ENCODE measurements at places on chromosomes 7 and 10.

- DNase-seq: no peak
Measured at GRCh38 chr7:33610918-33611317, 294.4 kb upstream of the BMPER start.

- no peak for DNase-seq
Measured at GRCh38 chr10:125260260-125260659, 99.9 kb upstream of the CTBP2 start.

- no peak for DNase-seq
Measured at GRCh38 chr10:90530521-90530920, 327.3 kb downstream of the HTR7 start.

DNA sequence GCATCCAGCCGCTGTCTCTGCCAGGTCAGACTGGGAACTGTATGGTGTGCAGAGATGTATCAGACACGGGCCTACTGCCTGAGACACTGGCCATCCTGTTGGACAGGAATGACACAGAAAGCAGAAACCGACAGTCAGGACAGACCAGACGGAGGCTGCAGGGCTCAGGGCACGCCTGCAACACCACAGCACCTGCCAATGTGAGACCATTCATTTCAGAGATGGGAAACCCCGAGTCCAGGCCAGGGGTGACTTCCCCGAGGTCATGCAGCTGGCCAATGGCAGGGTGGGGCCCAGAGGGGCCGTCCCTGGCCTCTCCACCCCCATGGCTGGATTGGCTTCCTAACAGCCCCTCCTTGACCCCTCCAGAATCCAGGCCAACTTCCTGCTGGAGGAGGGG is 34.7 kb downstream of the GRID1 start:
- no peak for DNase-seq

DNA sequence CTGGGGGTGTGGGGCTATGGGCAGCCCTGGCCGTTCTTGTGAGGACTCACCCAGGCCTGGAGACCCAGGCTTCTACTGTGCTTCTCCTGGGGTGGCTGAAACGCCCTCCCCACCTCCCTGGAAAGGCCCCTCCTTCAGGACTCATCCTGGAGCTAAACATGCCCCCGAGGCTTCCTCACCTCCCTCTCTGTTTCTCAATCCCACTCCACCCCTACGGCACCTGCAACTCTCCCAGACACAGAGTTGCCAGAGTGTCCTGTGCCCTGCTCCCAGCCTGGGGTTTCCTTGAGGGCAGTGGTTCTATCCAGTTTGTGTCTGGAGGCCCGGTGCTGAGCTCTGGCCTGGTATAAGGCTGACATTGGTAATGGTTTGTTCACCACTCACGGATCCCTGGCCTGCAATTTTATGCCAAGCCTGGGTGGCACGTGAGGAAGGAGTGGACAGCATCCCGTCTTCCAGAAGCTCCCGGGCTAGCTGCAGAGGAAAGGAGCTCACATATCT is 68.0 kb downstream of the GRID1 start:
- no peak for DNase-seq

DNA sequence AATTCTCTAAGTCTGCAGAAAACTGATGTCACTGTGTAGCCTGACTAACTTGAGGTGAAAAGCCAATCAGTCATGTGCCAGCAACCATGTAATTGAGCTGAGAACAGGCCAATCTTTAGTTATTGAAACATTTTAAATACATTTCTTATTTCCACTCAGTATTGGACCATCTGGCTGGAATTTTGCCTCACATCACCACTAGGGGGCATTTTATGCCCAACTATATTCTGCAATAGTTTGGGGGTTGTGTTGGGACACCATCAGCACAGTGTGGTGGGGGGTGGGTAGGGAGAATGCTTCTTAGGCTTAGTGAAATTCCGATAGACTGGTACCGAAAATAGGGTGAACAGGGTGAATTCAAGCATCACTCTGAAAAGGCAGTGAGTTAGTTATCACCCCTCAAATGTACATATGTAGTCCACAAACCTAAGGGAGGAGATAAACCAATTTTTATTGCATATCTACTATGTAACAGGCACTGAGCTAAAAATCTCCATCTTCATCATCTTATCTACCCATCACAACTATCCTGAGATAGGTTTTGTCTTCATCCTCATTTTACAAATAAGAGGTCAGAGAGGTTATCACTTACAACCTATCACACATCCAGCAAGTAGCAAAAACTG is 17.8 kb downstream of the NPSR1 start:
- peak; percentile 60 for DNase-seq

GRCh38 chr7:26513948-26514347 is 222.3 kb downstream of the SNX10 start:
- DNase-seq: no peak

DNA sequence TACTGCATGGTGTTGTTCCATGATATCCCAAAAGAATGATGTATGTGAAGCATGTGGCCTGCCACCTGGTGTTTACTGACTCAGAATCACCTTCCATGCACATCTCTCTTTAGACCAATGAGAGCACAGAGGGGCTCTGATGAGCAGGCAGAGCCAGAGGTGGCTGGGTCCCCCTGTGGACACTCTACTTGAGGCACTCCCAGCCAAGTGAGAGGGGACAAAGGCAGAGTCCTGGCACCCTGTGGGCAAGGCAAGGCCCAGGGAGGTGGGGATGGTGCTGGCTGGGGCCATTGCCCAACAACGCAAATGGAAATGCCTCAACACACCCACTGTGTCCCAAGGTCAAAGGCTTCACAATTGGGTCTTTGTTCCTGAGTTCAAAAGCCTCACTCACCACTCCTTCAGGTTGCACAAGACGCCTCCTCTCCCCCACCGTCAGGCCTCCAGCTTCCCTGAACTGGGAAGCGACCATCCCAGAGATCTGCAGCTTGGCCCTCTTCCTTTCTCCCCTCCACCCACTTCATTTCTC is 164.6 kb downstream of the NEURL1 start:
- DNase-seq: no peak

DNA sequence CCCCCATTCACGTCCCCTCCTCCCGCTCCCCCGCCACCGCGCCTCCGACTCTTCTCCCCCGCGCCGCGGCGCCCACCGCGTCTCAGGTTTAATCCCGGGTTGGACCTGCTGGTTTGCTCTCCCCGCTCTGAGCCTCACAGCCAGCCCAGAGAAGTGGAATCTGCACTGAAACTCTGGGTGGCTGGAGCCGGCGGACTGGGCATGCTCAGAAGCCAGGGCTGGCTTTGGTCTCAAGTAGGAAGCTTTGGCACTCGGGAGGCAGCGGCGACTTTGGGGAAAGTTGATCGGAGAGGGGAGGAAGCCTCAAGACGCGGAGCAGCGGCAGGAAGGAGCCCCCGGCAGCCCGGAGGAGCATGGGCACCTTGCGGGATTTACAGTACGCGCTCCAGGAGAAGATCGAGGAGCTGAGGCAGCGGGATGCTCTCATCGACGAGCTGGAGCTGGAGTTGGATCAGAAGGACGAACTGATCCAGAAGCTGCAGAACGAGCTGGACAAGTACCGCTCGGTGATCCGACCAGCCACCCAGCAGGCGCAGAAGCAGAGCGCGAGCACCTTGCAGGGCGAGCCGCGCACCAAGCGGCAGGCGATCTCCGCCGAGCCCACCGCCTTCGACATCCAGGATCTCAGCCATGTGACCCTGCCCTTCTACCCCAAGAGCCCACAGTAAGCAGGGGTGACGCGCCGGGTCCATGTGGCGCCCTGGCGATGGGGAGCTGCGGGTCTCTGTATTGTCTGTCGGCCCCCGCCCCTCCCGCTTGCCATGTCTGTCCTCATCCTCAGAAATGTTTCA is at the start of gene PRKG1:
PRKG1 (plus strand) TSS at position 250 of the 791 bp plus-strand sequence.
- peak; percentile 33 for DNase-seq

Data from NCI-H526 (cell line).